Fibroblast of the conjunctiva (primary cell): ENCODE measurements at places on chromosomes 7 and 10.

DNA sequence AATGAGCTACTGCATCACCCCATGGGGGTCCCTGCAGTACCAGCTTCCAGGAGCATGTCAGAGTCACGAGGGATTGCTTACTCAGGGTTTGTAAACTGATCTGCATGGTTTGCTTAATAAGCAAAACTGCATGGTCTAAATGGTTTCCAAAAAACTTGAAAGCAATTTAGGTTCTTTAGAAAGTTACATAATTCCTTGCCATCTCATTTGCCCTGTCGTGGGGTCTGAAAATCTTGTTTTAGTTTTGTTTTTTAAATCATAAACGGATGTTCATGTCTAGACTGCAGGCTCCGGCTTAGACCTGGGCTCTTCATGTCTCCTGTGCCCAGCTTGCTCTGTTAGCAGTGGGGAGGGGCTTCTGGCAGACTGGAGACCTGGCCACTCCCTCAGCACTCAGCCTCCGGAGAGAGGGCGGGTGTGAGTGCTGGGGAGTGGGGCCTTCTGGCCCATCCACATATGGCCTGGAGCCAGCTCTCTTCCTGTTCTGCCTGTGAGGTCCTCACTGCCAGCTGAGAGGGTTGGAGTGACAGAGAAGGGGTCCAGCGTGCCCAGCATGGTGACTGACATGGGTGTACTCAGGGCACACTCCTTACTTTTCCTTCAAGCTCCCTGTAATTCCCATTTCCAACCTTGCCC lies 17.5 kb downstream of the PRF1 start:
- no peak for DNase-seq

- no peak for DNase-seq
Observed at GRCh38 chr7:41579961-41580935, 122.6 kb downstream of the INHBA start.

GRCh38 chr10:31390804-31391203 lies 71.8 kb downstream of the ZEB1 start:
- DNase-seq = no peak

GRCh38 chr10:11483201-11484148 lies 128.0 kb downstream of the USP6NL start:
- DNase-seq = no peak

DNA sequence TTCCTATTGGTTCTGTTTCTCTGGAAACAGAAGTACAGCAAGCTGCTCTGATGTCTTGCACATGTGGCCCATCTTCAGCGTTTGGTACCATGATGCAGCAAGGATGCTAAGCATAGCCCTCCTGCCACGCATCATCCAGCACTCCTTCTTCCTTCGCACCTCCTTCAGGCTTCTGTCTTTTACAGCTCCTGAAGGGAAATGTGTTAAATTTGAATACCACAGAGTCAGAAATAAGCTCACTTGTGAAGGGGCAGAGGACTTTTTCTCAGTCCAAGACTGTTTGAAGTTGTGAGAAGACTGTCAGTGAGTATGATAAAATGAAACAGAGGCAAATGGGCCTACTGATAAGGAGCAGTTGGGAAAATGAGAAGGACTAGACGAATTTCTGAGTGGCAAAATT lies 20.7 kb downstream of the TSPAN13 start:
- no peak for DNase-seq

GRCh38 chr10:107653832-107654287 lies 489.4 kb upstream of the SORCS1 start:
- peak; percentile 18 for DNase-seq

DNA sequence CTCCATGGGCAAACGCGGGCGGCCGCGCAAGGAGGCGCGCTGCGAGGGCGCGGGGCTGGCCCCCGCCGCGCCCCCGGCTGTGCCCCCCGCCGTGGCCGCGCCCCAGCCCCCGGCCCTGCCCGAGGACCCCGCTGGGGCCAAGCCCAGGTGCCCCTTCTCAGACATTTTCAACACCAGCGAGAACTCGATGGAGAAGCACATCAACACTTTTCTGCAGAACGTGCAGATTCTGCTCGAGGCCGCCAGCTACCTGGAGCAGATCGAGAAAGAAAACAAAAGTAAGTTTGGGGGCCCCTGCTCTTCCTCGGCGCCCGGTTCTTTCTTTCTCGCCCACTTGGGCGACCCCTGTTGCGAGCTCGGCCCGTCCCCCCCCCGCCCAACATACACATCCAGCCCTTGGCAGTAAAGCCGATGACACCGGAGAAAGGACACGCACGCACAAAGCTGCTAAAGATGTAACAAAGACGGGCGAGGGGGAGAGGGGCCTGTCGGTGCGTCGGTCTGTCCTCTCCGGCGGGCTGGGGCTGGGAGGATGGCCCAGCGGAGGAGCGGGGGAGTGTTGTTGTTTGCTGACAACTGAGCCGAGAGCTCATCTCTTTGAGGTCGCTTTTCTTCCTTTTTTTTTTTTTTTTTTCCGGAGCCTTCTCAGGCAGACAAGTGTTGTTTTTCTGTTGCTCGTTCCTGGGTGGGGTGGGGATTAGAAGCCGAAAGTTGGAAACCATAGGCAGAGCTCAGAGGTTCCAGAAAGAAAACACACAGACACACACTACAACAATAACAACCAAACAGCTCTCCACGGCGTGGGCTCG lies 604 bp downstream of the MXI1 start:
- no peak for DNase-seq

GRCh38 chr7:50069613-50070012 lies 23.4 kb downstream of the ZPBP start:
- DNase-seq = no peak

DNA sequence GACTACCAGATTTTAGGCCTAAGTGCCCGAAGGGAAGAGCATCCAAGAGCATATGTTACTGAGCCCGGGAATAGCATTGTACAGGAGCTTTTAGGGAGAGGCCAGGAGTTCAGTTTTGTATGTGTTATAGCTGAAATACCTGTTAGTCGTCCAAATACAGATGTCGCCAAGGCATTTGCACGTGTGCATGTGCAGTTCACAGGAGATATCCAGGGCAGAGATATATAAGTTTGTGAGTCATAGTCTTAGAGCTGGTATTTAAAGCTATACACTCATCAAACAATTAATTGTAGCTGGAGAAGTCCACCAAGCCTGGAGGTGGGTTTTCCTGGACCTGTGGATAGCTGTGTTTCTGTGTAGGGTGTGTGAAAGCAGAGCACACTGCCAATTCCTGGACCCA lies 394.0 kb upstream of the FZD8 start:
- no peak for DNase-seq

DNA sequence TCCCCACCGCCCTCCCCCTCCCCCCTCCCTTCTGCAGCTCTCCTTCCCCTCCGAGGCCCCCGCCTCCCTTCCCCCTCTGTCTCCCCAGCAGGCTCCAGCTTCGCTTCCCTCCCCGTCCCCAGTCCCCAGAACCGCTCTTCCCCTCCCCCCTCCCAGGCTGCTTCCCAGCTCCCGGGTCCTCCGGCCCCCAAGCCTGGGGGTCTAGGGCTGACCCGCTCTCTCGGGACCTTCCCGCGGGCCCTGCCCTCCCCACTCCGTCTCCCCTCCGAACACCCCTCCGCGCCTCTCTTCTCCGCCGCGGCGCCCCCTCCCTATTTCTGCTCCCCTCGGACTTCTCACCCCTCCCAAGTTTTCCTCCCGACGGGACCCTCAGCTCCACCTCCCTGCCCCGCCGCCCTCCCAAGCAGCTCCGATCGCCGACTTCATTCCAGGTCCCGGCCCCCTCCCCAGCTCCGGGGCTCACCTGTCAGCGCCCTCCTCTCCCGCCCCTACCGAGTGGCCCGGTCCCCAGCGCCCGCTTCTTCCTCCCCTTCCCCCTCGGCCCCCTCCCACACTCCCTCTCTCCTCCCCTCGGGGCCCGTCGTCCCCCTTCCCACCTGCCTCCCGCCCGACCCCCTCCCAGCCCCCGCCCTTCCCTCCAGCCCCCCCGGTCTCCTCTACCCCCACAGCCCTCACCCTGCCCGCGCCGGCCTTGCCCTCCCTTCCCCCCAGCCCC lies 990 bp downstream of the ZNF467 start:
- DNase-seq = no peak

DNA sequence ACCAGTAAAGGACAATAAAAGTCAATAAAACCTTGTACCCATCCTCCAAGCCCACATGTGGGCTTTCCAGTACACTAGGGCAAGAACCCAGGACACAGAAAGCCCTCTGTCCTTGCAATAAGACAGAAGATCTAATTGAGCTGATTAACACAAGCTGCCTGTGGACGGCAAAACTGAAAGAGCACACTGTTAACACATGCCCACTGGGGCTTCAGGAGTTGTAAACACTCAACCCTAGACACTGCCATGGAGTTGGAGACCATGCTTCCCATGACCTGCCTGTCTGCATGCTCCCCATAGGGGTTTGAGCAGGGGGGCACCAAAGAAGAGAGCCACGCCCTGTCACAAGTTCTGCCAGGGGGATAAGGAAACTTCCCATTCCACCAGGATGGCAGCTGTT lies 22.6 kb upstream of the WIPF3 start:
- DNase-seq = no peak

DNA sequence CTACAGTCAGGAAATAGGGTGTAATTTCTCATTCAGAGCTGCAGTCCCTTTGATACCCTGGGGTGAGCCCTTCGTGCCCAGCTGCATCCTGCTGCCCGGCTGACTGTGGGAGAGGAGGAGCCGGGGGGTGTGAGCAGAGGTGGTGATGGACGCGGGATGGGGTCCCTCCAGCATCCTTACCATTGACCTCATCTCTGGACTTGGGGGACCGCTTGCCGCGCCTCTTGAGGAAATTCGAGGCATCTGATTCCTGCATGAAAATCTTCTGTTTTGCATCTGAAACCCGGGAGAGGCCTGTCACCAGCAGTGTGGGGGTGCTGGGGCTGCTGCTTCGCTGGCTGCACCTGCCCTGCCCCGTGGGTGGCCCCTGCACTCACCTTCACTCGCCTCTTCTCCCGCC lies 816 bp downstream of the UCMA start:
- no peak for DNase-seq

GRCh38 chr10:87935290-87936141 lies 72.1 kb downstream of the PTEN start:
- DNase-seq = peak; percentile 17
